ENCODE measurements at places on chromosomes 3 and 15.

GRCh38 chr3:147705651-147706051 is 296.5 kb downstream of the ZIC1 start:
- no peak for DNase-seq

DNA sequence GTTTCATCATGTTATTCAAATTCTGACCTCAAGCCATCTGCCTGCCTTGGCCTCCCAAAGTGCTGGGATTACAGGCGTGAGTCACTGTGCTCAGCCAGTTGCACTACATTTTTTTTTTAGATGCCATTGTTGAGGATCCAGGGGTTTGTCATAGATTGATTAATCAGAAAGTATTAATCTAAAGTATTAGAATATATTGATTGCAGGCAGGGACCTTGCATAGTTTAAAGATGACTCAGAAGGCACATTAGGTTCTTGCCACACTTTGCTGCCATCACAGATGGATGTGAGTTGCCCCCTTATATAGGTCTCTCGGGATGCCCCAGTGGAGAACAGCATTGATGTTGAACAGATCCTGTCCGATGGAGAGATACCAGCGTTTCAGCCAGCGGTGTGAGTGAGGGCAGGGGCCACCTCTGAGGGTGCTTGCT is 41.1 kb downstream of the IGF1R start:
- no peak for DNase-seq

GRCh38 chr15:75831806-75832102 is 11.5 kb upstream of the UBE2Q2 start:
- DNase-seq = no peak

DNA sequence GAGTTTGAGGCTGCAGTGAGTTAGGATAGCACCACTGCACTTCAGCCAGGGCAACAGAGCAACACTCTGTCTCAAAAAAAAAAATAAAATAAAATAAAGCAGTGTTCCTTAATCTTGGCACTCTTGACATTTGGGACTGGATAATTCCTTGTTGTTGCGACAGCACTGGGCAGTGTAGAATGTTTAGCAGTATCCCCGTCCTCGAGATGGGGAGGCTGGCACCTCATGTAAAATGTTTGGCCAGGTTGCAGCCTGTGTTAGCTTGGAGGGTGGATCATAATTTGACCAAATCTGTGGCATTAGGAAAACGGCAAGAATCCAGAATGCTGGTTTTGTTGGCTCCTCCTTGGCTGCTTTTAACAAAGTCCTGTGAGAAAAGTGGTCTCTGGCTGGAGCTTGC is 47.0 kb downstream of the ZNF445 start:
- no peak for DNase-seq

DNA sequence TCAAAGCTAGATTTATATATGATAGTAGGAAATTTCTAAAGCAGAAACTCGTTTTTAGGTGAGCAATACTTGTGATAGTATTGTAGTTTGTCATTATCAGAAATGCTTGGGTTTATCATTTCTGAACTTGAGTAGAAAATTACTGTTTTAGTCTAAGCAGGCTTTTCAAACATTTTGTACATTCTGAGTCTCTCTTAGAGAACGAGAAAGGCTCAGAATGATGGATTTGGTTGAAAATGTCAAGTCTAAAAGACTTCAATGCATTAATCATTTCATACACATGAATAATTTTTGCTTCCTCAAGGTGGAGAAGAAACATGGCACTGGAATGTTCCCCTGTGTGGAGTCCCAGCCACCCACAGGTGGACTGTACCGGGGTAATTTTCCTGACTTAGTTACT is 387.1 kb downstream of the NAALADL2 start:
- DNase-seq = no peak
